ENCODE measurements at places on chromosomes 12 and 14. TPM values are rescaled to one million over a fixed set of nuclear protein-coding genes. Genes with fewer than 3 reads are reported as not detected.

The TRIM9 gene
- 18.4 TPM for total RNA-seq

The CLMN gene
- 71.1 TPM for total RNA-seq

- DNase-seq = no peak
Observed at GRCh38 chr14:76911473-76911872, 85.3 kb downstream of the LRRC74A start.

GRCh38 chr14:83940253-83940652 lies 1589.7 kb upstream of the FLRT2 start:
- no peak for DNase-seq

GRCh38 chr12:11773889-11774677 lies 124.6 kb downstream of the ETV6 start:
- no peak for DNase-seq

- DNase-seq = no peak
Observed at GRCh38 chr12:92438641-92439419, 264.0 kb upstream of the PLEKHG7 start.

DNA sequence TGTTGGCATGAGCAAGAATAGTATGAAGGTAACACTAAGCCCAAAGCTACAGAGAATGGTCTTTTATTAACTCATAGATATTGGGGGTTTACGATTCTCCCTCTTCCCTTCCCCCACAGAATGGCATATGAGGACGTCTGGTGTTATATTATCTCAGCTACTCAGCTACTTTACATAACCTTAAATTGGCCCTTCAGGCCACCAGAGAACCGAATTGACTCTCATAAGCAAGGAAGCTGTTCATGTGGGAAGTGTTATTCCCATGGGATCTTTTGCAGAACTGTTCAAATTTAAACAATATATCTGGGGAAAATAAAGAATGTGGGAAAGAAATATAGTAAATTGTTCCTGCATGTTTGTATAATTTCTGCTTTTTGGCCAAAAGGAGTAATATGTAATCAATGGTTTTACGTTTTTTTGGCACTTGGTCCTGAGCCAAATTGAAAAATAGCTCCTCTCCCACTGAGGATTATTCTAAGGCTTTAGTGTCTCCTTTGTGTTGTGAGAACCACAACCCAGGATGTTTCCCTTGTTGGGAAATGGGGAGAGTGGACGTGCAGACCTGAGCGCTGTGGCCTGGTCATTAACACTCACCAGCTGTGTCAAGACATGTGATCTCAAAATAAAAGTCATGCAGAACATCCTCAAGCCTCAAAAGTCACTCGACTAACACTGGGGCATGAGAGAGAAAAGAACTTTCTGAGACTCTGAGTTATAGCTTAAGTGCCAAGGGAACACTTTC lies 31.8 kb upstream of the CMAS start:
- no peak for DNase-seq

- no peak for DNase-seq
Observed at GRCh38 chr14:97477353-97477752, 680.2 kb downstream of the VRK1 start.

DNA sequence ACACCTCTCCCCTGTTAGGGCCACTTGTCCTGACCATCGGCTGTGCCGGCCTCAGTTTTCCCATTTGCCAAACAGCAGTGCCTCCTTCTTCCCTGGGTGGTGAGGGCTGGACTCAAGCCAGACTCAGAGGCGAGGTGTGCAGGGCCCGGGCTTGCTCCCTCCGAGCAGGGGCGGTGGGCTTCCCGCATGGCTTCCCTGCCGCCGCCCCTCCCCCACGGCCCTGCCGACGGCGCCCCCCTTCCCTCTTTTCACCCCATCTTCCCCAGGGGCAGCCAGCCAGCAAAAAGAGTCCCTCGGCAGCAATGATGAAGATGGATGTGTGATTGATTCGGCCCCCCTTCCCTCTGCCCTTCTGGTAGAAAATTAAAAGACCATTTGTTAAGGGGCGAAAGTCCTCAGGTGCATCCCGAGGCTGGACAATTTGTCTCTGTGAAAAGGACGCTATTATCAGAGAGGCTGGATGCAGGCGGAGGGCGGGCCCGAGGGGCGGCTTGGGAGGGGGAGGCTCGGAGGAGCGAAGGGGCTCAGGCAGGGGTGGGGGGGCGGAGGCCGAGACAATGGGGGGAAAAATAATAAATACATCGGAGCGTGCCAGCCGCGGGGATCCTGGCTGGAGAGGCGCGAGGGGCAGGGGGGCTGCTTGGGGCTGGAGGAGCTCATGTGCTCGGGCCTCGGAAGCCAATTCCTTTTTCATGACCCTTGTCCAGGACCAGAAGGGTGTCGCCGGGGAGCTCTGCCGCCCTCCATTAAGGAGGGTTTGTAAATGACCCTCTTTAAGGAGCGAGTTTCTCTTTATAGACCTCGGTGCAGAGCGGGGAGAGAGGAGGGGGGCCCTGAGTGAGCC lies 48.0 kb upstream of the LHX5 start:
- DNase-seq = no peak

Data from transverse colon (tissue), 4 donors.